ENCODE measurements at places on chromosomes 16 and 17.

GRCh38 chr17:15351925-15352324 is 10.5 kb upstream of the TEKT3 start:
- DNase-seq = no peak

- no peak for DNase-seq
Observed at GRCh38 chr17:17783825-17784656, 52.7 kb downstream of the SREBF1 start.

DNA sequence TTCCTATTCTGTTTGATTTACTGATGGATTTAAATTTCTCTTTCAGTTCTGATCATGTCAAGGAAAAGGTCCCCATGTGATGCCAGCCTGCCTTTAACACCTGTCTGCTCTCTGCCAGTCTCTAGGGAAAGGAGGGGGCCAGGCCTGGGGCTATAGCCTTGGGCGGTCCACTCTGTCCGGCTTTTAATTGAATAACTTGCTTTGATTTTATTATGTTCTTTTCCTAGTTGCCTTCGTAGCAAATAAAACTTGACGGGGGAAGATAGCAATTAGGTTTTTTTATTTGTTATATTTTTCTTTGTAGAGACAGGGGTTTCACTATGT is 47.6 kb downstream of the ABAT start:
- DNase-seq = no peak

DNA sequence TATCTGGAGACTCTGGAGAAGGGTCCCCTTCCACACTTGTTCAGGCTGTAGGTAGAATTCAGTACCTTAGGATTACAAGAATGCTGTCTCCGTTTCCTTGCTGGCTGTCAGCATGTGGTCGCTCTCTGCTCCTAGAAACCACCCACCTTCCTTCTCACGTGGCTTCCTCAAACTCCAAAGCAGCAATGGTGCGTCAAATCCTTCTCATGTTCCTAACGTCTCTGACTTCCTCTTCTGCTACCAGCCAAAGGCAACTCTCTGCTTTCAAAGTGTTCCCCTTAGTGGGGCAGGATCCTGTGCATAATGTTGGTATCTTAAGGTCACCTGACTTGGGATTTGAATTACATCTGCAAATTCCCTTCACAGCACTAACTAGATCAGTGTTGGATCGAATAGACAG is 30.9 kb upstream of the DYNLRB2 start:
- no peak for DNase-seq

DNA sequence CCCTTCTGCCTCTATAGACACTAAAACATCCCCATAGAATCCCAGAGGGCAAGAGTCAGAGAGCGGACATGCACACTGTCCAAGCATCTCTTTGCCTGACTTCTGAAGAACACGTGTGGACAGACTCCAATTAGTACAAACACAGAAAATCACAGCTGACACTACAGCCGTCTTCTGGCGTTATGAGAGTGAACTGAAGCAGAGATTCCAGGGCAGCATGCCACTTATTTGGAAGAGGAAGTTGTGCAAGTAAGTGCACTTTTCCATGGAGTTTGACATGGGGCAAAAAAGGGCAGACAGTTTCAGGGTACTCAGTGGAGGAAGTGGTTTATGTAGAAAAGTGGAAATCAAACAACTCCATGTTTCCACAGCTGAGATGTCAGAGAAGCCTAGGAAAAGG is 16.8 kb upstream of the ZNF287 start:
- no peak for DNase-seq

GRCh38 chr17:81039096-81039495 is 4.1 kb downstream of the BAIAP2 start:
- DNase-seq = no peak

DNA sequence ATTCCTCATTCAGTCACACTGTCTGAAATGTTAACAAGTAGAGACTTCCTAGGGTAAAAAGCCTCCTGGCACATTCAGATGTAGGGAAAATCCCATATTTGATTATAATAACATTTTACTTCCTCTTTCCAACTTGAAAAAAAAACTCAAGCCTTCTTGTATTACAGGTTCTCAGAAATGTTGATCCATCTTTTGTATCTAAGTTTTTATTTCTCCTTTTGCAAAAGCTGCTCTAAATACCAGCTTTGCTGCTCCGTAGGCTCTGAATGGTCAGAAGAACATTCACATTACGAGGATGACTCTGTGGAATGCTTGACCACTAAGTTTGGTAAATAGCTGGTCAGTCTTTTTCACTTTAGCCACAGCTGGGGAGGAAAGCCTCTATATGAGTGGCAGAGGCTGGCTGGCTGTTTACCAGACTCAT is 13.2 kb upstream of the HEATR6 start:
- no peak for DNase-seq

- DNase-seq = no peak
Observed at GRCh38 chr16:48014349-48015135, 141.3 kb downstream of the ABCC12 start.

- no peak for DNase-seq
Observed at GRCh38 chr16:65312071-65312470, 190.2 kb upstream of the CDH11 start.

- DNase-seq = no peak
Observed at GRCh38 chr17:11682646-11683045, 84.4 kb downstream of the DNAH9 start.

DNA sequence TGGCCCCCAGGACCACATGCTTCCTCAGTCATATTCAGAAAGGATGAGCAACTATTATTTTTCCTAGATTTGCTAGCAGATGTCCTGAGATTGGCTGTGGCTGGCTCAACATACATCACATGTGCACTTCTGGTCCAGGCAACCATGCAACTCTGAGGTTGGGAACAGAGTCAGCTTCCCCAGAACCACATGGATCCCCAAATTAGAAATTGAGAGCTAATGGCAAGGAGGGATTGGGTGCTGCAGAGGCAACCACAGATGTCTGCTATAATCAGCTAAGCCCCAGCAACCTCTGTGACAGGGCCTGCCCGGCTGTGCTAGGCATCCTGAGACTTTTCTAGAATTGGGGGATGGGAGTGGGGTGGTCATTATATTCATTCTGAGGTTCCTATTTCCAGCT is 33.8 kb upstream of the CLEC18A start:
- no peak for DNase-seq

- DNase-seq = no peak
Observed at GRCh38 chr17:41500131-41500911, 5.1 kb downstream of the KRT13 start.

- no peak for DNase-seq
Observed at GRCh38 chr16:81713295-81713772, 65.8 kb upstream of the PLCG2 start.

DNA sequence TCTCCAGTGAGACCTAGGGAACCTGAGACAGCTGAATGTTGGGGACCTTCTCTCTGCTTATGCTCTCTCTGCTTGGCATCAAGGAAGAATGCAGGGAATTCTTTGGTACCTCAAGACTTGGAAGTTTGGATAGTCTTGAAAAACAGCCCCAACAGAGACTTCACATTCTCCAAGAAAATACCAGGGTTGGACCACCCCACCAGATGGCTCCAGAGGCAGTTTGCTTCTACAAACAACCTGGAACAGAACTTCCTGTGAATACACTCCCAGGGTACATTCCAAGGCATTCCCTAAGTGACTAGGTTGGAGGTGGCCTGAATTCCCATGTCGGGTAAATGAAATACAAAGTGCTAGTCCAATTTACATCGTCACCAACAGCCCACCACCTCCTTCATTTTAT is 314.4 kb downstream of the PMP22 start:
- no peak for DNase-seq

GRCh38 chr16:86408685-86409084 is 101.6 kb upstream of the FOXF1 start:
- no peak for DNase-seq

GRCh38 chr17:30415491-30415890 is 36.8 kb downstream of the CPD start:
- DNase-seq = no peak

DNA sequence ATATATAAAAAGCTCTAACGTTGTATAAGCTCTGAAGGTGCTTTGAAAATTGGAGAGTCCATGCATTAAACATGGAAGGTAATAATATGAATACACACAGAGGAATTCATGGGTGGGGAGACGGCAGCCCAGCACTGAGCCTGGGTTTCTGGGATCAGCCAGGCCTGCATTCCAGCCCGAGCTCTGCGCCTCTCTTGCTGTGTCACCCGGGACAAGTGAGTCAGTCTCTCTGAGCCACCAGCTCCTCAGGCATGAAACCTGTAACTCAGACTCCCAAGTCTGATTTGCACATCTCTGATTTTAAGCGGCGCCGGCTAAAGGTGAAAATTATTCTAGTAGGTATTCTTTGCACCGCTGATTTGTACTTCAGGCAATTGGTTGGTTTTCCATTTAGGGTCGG is 238.8 kb downstream of the MRTFB start:
- no peak for DNase-seq

GRCh38 chr17:82565551-82565950 is 46.0 kb downstream of the FOXK2 start:
- no peak for DNase-seq

GRCh38 chr16:30352488-30353401 is 2.4 kb downstream of the CD2BP2 start:
- DNase-seq = no peak

Data from cerebellar nuclear complex (tissue), 1 donor.